ENCODE measurements at places on chromosomes 2 and 18.

- no peak for DNase-seq
Measured at GRCh38 chr2:19031642-19032041, 326.8 kb downstream of the OSR1 start.

DNA sequence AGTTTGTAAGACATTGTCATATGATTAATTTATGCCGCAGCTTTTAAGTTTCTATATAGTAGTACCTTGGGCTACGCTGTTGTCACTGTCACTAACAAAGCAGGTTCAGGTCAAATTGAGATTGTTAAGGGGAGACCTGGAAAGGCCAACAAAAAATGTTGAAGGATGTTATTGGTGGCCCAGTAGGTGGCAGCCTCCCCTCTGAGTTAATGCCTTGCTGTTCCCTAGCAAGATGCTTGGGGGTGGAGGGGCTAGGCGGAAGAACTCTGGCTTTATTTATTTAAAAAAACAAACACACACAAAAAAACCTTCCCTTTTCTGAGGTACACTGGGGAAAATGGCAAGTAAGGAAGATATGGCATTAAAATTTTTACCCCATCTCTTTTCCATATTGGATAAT lies 128.3 kb upstream of the ATP5MC3 start:
- DNase-seq, result no peak

DNA sequence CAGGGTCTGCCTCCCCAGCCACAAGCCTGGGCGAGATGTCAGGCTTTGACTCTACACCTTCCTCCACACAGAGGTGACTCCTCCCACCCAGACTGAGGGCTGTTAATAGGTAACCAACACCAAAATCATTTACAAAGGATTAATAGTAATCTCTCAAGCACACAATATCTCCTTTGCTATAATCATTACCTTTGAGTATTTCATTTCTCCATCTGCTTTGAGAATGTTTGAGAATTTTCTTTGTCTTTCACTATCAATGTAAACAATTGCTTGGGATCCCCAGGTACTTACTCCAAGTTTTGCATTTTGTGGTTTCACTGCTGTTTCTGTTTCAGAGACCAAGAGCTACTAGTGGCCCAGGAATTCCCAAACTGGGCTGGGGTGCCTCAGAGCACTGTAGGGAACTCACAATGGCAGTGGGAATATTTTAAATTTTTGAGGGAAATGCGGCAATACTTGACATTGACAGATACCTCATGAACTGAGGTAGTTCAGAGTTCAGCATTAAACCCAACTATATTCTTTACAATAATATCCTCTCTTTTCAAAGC lies 166.4 kb upstream of the MGAT5 start:
- DNase-seq, result no peak

- DNase-seq, result no peak
Measured at GRCh38 chr18:76573325-76574025, 78.4 kb upstream of the ZNF516 start.

DNA sequence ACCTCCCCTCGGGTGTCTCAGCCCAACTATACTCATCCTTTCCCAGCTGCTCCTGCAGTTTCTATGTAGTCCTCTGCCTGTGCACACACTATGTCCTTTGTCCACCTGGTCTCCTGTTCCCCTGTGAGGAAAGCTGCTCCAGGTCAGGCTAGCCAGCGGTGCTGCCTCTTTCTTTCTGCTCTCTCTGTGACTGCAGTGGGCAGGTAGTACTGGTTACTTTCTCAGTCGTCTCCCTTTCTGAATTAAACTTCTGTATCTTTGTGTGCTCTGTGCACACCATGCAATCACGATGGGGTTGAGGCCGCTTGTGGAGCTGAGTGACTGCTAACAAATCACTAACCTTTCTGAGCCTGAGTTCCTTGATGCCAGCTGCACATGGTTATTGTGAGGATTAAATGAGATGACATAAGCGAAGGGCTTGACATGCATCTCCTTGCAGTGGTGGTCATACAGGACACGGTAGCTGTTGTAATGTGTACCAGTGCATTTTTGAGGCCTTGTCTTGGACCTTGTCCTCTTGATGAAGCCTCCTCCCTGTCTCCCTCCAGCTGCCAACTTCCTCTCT lies 3.5 kb downstream of the FARP2 start:
- DNase-seq, result no peak

- no peak for DNase-seq
Measured at GRCh38 chr18:21557607-21558253, 42.8 kb downstream of the ESCO1 start.

- DNase-seq, result no peak
Measured at GRCh38 chr18:25298853-25299274, 53.1 kb downstream of the ZNF521 start.

GRCh38 chr2:176781570-176782217 lies 430.9 kb upstream of the HNRNPA3 start:
- no peak for DNase-seq

GRCh38 chr18:58349650-58350049 lies 279.2 kb downstream of the ALPK2 start:
- no peak for DNase-seq

- no peak for DNase-seq
Measured at GRCh38 chr2:62554440-62554839, 48.4 kb upstream of the TMEM17 start.

- DNase-seq, result no peak
Measured at GRCh38 chr2:8300905-8301304, 381.0 kb upstream of the ID2 start.

- no peak for DNase-seq
Measured at GRCh38 chr18:8609659-8610458, 622 bp downstream of the RAB12 start.

Data from stimulated activated CD8-positive, alpha-beta memory T cell treated with anti-CD3 and anti-CD28 coated beads, Interleukin-4, amount 100 ng/mL, for 4 hours (primary cell).